Activated effector memory CD4-positive, alpha-beta T cell treated with Interleukin-2 at 50 U/mL for 16 hours (primary cell): ENCODE measurements at places on chromosomes 4 and X.

GRCh38 chr4:88006956-88007303, 505 bp upstream of the PKD2 start:
- no peak for DNase-seq

- no peak for DNase-seq
Measured at GRCh38 chr4:148081267-148081666, 349.4 kb downstream of the ARHGAP10 start.

GRCh38 chr4:105192910-105193309, 46.2 kb downstream of the TET2 start:
- no peak for DNase-seq

GRCh38 chrX:39816871-39817731, 280.7 kb downstream of the BCOR start:
- DNase-seq: no peak

GRCh38 chr4:98630737-98631454, 27.5 kb downstream of the TSPAN5 start:
- DNase-seq: no peak

GRCh38 chr4:19236473-19236872, 1015.2 kb upstream of the SLIT2 start:
- DNase-seq: no peak

DNA sequence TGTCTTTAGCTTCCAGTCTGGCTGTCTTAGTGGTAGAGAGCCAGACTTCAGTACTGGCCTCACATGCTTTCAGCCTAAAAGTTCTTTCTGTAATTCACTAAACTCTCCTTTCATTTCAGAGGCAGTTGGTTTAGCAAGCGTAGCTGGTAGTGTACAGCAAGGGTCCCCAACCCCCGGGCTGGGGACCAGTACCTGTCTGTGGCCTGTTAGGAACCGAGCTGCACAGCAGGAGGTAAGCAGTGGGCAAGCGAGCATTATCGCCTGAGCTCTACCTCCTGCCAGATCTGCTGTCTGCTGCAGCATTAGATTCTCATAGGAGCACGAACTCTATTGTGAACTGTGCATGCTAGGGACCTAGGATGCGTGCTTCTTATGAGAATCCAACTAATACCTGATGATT, 72.0 kb downstream of the QRFPR start:
- DNase-seq: no peak

DNA sequence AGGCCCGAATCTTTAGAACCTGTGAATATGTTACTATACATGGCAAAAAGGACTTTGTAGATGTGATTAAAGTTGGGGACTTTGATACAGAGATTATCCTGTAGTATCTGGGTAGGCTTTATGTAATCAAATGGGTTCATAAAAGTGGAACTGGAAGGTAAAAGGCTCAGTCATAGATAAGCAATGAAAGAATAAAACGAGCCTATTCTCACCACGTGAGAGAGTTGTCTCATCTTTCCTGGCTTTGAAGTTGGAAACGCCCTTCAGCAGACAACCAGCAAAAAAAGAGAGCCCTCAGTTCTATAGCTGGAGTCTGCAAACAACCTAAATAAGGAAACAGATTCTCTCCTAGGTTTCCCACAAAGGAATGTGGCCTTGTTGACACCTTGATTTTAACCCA, 805.8 kb upstream of the DIAPH2 start:
- DNase-seq: no peak

GRCh38 chr4:166153548-166153947, 280.5 kb downstream of the TLL1 start:
- DNase-seq: no peak

GRCh38 chrX:123193101-123193500, 9.0 kb downstream of the GRIA3 start:
- DNase-seq: no peak

GRCh38 chrX:43986083-43986482, 12.9 kb upstream of the NDP start:
- no peak for DNase-seq

DNA sequence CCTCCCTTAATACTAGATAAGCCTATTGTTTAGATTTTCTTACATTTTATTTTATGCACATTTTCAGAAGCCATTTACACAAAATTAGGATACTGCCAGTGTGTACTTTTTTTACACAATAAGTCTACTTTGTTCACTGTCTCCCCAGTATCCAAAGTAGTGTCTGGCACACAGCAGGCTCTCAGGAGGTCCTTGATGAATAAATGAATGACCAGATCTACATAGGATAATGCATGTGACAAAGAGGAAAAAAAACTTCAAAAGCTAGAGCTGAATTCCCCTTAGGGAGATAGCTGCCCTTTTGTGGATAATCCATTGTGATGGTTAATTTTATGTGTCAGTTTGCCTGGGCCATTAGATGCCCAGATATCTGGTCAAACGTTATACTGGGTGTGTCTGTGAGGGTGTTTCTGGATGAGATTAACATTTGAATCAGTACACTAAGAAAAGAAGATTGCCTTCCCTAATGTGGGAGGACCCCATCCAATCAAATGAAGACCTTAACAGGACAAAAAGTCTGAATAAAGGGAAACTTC, 61.6 kb downstream of the QDPR start:
- DNase-seq: no peak

GRCh38 chr4:86543560-86544309, 50.4 kb upstream of the PTPN13 start:
- no peak for DNase-seq

DNA sequence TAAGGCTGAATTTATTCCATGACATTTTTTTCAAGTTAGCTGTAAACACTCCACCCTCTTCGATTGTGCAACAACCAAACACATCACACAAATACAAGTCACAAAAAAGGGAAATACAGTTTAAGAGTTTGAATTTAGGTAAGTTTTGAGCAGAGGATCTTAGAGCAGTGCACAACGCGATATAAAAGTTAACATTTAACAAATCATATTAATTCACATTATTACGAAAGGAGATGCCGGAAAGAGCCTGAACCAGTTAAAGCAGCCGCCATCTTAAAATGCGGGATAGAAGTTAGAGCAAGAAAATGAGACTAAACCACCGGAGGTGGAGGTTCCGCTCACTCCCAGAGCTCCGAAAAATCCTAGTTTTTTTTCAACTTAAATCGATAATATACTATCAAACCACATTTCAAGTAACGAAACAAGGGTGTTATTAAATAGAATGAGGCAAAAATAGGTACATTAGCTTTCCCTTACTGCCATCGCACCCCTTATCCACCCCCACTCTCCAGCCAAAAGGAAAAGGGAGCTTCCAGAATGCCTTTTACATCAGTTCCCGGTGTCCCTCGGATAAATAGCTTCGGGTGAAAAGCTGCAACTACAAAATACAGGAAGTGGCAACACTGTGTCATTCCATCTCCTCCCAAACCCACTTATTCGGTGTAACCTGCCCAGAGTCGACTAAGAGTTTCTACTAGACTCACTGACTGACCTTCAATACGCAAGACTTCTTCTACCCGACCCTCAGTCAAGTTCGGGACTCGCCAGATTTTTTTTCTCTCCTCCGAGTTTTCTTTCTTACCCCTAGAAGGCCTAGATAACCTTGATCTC, 1.9 kb downstream of the UBE2D3 start:
- DNase-seq: no peak

DNA sequence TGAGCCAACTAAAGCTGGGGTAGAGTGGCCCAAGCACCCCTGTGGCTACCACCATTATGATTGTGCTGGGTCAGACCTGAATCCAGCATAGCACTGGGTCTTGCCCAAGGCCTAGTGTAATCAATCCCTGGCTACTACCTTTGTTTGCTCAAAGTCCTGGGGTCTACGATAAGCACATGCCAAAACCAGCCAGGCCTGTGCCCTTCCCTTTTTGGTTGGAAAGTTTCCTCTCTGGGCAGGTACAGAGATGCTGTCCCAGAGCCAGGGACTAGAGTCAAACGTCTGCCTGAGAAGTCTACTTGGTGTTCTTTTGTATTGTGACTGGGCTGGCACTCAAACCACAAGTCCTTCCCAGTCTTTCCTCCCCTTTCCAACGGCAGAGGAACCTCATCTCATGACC, 371.5 kb upstream of the MAGEC2 start:
- no peak for DNase-seq
